Hematopoietic multipotent progenitor cell treated with erythropoietin and hydrocortisone succinate and interleukin-3 and kit ligand, for 6 days (in vitro differentiated cells): ENCODE measurements at places on chromosomes 13 and 19.

GRCh38 chr13:32728327-32728726, 142.1 kb downstream of the PDS5B start:
- no peak for DNase-seq

- DNase-seq = no peak
Measured at GRCh38 chr13:113918981-113919701, 54.7 kb downstream of the C13orf46 start.

DNA sequence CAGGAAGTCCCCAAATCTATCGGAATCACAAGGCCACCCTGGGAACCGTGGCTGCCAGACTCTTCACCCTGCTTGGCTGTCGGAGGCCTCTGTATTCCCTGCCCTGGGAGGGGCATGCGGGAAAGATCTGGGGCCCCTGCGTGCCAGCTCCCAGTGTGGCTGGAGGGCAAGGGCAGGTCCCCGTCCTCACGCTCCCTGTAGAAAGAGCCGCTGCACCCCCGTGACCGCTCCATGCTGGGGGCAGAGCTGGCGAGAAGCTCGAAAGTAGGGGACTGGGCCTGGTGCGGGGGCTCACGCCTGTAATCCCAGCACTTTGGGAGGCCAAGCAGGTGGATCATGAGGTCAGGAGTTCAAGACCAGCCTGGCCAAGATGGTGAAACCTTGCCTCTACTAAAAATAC, 208.4 kb upstream of the SOX1 start:
- DNase-seq = no peak

- DNase-seq = no peak
Measured at GRCh38 chr13:79915114-79915811, 425.7 kb downstream of the SPRY2 start.

DNA sequence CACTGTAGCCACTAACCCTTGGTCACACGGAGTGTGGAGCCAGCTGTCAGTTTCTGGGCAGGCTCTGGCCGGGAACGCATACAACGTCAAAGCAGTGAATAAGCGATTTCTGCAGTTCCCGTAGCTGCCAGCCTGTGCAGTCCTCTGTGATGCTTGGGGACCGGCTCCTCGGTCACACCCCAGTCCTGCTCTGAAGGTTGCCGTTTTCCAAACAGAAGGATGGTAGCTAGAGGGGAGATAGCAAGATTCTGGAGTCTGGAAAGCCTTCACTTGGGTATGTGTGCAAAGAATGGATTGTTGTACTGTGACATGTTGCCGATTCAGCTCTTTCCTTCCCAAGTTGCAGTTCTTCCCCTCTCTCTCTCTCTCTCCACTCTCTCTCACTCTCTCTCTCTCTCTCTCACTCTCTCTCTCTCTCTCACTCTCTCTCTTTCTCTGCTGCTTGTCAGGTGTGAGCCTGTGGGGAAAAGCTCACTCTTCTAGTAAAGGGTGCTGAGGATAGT, 38.7 kb upstream of the C1QTNF9 start:
- DNase-seq = peak; percentile 89

GRCh38 chr13:94711561-94712286, 621 bp downstream of the SOX21 start:
- peak; percentile 60 for DNase-seq

- no peak for DNase-seq
Measured at GRCh38 chr13:67827992-67828391, 597.9 kb upstream of the PCDH9 start.

- DNase-seq = no peak
Measured at GRCh38 chr13:98279473-98280175, 102.6 kb upstream of the RNF113B start.

- no peak for DNase-seq
Measured at GRCh38 chr13:44267980-44268379, 105.6 kb upstream of the SERP2 start.

GRCh38 chr19:54297759-54298305, 15.1 kb downstream of the LILRA5 start:
- DNase-seq = peak; percentile 41

GRCh38 chr19:11401808-11402543, 17.1 kb downstream of the RGL3 start:
- DNase-seq = no peak

DNA sequence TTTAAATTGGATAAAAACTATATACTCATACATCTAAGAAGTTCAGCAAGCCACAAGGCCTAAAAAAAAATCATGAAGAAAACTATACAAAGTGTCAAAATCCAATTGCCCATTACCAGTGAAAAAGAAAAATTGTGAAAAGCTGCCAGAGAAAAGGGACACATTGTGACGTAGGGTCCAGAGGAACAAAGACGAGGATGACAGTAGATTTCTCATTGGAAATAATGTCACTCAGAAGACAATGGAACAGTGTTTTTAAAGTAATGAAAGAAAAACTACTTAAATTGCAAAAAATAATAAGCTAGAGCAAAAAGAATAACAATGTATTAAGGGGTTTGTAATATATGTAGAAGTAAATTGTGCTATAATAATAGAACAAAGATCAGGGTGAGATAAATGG, 195.2 kb downstream of the EFNB2 start:
- no peak for DNase-seq

- no peak for DNase-seq
Measured at GRCh38 chr13:114108141-114108761, 24.2 kb downstream of the RASA3 start.

GRCh38 chr13:56720841-56721240, 419.9 kb upstream of the PRR20A start:
- DNase-seq = no peak

- no peak for DNase-seq
Measured at GRCh38 chr13:106318941-106319411, 216.5 kb downstream of the EFNB2 start.

DNA sequence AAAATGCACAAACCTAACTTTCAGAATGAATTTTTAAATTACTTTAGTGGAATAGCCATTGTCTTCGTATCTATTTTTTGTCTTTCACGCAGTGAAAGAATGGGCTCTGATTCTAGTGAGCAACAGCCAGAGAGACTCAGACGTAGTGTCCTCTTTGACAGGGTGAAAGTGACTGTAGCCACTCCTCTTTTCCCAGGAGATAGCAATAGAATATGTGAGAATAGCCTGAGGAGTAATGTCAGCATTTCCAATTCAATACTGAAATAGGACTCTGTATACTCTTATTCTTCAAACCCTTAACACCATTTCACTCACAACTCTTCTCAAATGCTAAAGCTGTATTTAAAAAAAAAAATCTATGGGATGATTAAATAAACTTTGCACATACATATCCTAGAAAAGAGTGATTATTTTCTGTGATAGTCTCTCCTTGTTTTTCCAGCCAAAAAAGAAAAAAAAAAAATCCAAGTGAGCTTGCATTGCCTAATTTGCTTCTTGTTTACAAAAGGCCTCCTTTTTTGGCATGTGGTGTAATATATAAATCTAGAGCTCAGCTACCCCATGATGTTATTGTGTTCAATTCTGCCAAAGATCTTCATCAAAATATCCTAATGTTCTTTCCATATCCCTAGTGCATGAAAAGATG, 626.1 kb upstream of the SLITRK6 start:
- DNase-seq = no peak

DNA sequence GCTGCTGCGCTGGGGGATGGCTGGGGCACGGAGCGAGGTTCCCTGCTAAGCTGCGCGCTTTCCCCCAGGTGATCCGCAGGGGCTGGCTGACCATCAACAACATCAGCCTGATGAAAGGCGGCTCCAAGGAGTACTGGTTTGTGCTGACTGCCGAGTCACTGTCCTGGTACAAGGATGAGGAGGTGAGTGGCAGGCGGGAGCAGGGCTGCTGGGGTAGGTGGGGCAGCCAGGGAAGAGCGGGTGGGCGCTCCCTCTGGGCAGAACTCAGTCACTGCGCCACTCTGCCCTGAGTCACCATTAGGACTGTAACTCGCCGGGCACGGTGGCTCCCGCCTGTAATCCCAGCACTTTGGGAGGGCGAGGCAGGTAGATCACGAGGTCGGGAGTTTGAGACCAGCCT, 23.8 kb downstream of the TMED1 start:
- DNase-seq = peak; percentile 55

DNA sequence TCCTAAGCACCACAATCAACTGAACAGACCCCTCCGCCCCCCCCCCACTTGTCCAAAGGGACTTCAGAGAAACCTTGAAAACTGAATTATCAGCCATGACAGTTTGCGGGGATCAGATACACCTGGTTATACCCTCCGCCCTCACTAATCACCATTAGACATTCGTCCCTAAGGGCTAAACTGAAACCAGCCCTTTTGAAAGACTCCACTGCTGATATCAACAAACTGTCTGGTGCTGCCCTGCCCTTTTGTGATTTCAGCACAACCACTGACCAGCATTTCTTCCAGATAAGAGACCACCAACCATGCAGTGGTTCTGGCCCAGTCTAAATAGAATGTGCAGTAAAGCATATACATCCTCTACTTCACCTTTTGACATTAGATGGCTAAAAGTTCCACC, 1422.9 kb downstream of the EFNB2 start:
- DNase-seq = peak; percentile 76

- no peak for DNase-seq
Measured at GRCh38 chr19:15733895-15734294, 3.9 kb upstream of the OR10H3 start.

DNA sequence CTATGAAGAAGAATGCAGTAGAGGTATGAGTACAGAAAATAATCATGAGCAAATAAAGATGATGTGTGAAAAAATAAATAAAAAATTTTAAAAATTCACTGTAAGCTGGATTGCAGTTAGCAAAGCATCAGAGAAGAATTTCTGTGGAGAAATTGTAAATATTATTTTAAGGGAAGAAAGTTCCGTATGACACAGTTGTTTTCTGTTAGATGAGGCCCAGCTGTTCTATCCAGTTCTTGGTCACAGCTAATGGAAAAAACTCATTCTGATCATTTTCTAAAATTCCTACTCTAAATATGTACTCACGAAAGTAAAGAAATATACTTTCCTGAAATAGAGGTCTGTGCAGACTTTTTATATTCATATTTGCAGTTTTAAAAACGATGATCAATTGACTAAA, 578.8 kb downstream of the DCT start:
- no peak for DNase-seq

- no peak for DNase-seq
Measured at GRCh38 chr19:15396436-15396835, 16.8 kb upstream of the AKAP8 start.

DNA sequence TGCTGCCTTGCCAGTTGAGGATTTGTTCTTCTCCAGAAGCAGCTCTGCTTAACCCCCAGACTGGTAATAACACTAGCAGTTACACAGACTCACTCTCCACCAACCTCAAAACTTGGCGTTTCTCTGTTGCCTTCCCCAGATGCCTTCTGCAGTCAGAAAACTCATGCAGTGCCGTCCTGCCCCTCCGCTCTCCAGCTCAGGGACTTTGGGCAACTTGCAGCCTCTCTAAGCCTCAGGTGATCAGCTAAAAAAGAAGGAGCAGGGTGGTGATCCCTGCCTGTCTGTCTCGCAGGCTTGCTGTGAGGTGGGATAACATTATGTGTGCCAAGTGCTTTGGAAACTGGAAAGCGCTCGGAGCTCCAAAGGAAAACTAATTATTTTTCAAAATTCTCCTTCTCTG, 391.6 kb downstream of the HS6ST3 start:
- DNase-seq = no peak

- peak; percentile 78 for DNase-seq
Measured at GRCh38 chr13:30355384-30355699, 48.0 kb upstream of the KATNAL1 start.

DNA sequence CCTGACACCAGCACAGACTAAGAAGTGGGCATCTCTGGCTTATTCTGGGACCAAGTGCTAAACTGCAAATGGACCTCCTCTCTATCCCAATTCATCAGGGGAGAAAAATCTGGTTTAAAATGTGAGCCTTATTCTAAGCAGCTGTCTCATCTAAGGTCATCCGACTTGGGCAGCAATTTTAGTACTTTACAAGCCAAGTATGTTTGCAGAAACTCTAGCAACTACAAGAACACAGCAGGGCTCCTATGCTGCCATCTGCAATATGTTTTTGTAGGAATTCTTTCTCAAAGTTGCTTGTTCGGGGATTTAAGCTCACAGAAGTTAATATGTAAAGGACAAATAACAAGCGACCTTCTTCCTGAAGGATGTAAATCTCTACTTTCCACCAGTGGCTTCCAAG, 113.1 kb downstream of the FOXO1 start:
- DNase-seq = no peak

DNA sequence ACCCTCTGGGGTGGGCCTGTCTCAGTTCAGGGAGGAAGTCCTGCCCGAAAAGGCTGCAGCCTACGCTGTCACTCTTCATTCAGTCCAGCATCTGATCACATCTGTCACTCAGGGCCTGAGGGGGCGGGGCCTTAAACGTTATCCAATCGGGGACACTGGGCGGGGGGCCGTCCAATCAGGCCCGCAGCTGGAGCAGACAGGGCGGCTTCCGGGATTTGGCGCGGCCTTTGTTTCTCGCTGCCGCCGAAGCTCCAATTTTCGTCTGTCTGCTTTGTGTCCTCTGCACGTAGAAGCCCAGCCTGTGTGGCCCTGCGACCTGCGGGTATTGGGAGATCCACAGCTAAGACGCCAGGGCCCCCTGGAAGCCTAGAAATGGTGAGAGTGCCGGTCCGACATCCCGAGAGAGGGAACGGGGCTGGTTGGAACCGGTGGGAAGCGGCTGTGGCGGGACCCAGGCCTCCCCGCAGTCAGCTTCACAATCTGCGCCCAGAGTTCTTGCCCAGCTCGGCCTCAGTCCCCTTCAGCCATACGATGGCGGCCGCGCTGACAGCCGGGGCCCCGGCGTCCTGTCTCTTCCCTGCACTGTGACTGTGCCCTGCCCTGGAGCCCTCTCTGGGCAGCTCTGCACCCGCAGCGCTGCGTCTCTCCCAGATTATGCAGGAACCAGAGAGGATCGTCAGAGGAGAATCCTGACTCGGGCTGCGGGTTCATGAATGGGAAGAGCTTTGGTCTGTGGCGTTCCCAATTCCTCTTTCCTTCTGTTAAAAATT, at the start of gene ZNF730:
TSS of gene ZNF730 (plus strand) at position 224 of the 770 bp plus-strand sequence. CDS start at position 373, 149 bp downstream.
- DNase-seq = peak; percentile 85

GRCh38 chr13:102879793-102880499, 34.1 kb downstream of the ERCC5 start:
- no peak for DNase-seq

GRCh38 chr13:88707646-88708045, 1036.5 kb downstream of the SLITRK5 start:
- peak; percentile 17 for DNase-seq

GRCh38 chr13:42623916-42624315, 50.0 kb downstream of the TNFSF11 start:
- DNase-seq = no peak

DNA sequence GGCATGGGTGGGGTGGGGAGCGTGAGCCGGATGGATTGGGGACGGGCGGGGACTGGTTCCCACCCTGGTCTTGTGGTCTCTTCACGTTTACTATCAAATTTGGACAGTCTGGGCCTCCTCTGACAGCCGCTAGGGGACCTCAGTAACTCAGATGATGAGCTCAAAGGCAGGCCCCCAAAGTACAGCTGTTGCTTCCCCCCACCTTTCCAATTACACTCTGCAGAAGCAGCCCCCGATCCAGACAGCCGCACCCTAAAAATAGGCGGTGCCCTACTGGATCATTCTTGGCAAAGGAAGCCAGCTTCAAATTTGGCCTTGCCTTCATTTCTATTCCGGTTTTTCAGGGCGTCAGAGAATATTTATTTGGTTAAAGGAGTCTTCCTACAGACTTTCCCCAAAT, 1.9 kb upstream of the FOXO1 start:
- DNase-seq = peak; percentile 94
